Keratinocyte (primary cell): ENCODE measurements at places on chromosomes 3 and 15.
A peak's percentile ranks its signal among the peaks of the same experiment; 100 is the strongest.

DNA sequence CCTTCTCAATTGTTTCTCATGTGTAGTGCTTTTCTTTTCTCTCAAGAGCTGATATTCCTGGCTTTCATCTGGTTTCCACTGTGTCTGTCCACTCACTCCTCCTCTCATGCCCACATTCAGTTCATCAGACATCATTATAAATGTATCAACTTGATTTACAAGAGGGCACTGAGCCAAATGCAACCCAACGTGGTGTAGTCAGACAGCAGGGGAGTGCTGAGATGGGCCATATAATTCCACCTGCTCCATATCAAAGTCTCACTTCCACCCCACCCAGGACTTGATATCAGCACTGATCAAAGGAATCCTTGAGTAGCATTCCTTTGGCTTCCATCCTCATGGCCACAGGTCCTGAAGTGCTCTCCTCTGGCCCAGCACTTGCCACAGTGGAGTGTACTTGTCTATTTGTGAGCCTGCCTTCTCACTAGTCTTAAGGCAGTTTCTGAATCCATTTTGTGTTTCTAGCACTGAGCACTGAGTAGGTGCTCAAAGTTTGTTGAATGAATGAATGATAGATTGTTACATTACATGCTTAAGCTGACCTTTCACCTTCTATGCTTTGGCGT, 252.8 kb downstream of the CLSTN2 start:
- DNase-seq: no peak
- peaks cover 4% of the 10 kb centered on the region for H3K4me1 ChIP-seq
- H3K27me3 ChIP-seq: no peaks in the 10 kb centered on the region
- H3K4me3 ChIP-seq: no peak overlapping the region
- H3K36me3 ChIP-seq: no peaks in the 10 kb centered on the region

GRCh38 chr15:59312205-59312604, 60.5 kb downstream of the MYO1E start:
- H3K4me3 ChIP-seq: no peak overlapping the region
- no peak overlapping the region for H3K27ac ChIP-seq
- no peaks in the 10 kb centered on the region for H3K27me3 ChIP-seq
- H3K4me1 ChIP-seq: peaks cover 27% of the 10 kb centered on the region

- peak overlapping the region; percentile 83 for H3K27ac ChIP-seq
- H3K27me3 ChIP-seq: no peaks in the 10 kb centered on the region
- no peak overlapping the region for H3K4me3 ChIP-seq
- no peak for DNase-seq
- H3K4me1 ChIP-seq: peaks cover 86% of the 10 kb centered on the region
These were observed 62.3 kb downstream of the CHSY1 start for GRCh38 chr15:101189409-101190091.

GRCh38 chr3:38000242-38000916, 9.8 kb downstream of the VILL start:
- peaks cover 3% of the 10 kb centered on the region for H3K36me3 ChIP-seq
- H3K4me3 ChIP-seq: no peak overlapping the region
- DNase-seq: no peak

- no peaks in the 10 kb centered on the region for H3K4me1 ChIP-seq
- no peak for DNase-seq
- H3K36me3 ChIP-seq: peaks cover 15% of the 10 kb centered on the region
- H3K4me3 ChIP-seq: no peak overlapping the region
These were observed 13.8 kb downstream of the TATDN2 start for GRCh38 chr3:10262027-10262426.

GRCh38 chr3:186099178-186099577, 9.7 kb downstream of the ETV5 start:
- H3K27ac ChIP-seq: peak overlapping the region; percentile 66
- H3K36me3 ChIP-seq: peaks cover 5% of the 10 kb centered on the region
- H3K4me1 ChIP-seq: peaks cover 45% of the 10 kb centered on the region

- no peaks in the 10 kb centered on the region for H3K4me1 ChIP-seq
- no peaks in the 10 kb centered on the region for H3K27me3 ChIP-seq
- DNase-seq: no peak
- peaks cover 49% of the 10 kb centered on the region for H3K36me3 ChIP-seq
- H3K27ac ChIP-seq: no peak overlapping the region
- H3K4me3 ChIP-seq: no peak overlapping the region
These were observed 32.2 kb downstream of the PTPN23 start for GRCh38 chr3:47412842-47413520.

DNA sequence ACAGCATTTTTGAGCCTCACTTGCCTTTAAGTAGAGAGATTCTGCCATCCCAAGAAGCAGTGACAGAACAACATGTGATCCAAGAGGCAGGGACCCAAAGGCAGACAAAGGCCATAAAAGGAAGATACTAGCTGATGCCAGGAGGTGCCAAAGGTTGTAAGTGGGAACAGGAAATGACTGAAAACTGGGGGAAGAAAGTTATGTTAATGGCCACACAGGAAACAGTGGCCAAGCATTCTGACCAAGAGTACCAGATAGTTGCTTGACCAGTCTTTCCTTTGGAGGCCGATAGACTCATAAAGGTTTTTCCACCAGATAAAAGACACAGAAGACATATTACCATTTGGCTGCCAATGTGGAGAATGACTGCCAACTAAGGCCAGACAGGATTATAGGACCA, 274.5 kb upstream of the PEX5L start:
- DNase-seq: no peak
- no peaks in the 10 kb centered on the region for H3K36me3 ChIP-seq
- no peaks in the 10 kb centered on the region for H3K4me1 ChIP-seq
- H3K27me3 ChIP-seq: no peaks in the 10 kb centered on the region

DNA sequence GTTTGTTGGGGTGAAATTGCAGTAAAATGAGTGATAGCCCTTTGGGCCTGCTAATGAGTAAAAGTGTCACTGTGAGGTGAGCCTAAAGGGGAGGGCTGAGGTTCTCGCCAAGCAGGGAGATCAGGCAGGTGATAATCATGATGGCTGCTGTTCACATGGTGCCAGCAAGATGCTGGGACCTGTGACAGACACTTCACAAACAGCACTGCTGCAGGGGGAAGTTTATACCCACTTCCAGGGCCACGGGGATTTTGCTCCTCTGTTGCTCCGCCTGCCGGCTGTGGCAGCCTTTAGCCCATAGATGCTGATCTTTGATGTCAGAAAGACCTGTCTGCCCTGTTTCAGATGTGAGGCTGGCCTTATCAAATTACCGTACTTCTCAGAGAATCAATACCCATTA, 96.7 kb downstream of the SV2B start:
- H3K4me3 ChIP-seq: no peak overlapping the region
- no peak overlapping the region for H3K27ac ChIP-seq
- no peaks in the 10 kb centered on the region for H3K4me1 ChIP-seq
- no peak for DNase-seq

DNA sequence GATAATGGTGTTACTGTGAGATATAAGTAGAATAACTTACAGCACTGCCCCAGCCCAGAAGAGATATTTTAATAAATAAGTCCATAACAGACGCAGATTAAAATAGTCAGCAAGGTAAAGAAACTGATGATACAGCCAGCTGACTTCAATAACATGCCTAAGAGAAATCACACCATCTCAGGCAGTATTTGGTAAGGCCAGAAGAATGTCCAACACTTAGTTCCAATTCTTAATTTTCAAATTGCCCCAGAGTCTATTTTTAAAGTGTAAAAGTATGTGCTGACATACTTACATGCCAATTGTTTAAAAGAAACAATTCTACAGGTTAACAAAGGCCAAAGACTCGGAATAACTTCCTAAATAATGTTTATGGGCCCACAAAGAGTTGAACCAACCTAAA, 1.6 kb downstream of the GNB4 start:
- peak overlapping the region; percentile 66 for H3K4me3 ChIP-seq
- H3K4me1 ChIP-seq: peaks cover 24% of the 10 kb centered on the region
- no peaks in the 10 kb centered on the region for H3K27me3 ChIP-seq

DNA sequence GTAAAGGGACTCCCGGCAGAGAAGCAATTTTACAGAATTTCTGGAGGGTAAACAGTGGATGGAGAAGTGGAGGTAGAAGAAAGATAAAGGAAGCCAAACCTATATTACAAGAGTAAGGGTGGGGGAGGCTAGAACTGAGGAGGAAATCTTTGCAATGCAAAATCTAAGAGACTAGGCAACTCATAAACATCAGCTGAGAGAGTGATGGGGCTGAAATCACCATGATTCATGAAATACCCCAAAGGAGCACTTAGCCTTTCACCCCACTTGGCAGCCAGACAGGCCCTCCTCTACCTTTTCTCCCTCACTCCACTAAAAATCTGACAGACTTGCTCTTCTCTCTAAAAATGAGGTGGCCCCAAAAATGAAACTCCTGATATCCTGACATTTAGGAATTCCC, 19.5 kb upstream of the ZBTB38 start:
- H3K4me3 ChIP-seq: no peak overlapping the region
- peaks cover 11% of the 10 kb centered on the region for H3K4me1 ChIP-seq
- no peaks in the 10 kb centered on the region for H3K36me3 ChIP-seq
- no peaks in the 10 kb centered on the region for H3K27me3 ChIP-seq

GRCh38 chr15:67674983-67675382, 132.5 kb downstream of the MAP2K5 start:
- H3K36me3 ChIP-seq: no peaks in the 10 kb centered on the region
- H3K4me3 ChIP-seq: no peak overlapping the region
- no peak overlapping the region for H3K27ac ChIP-seq
- no peaks in the 10 kb centered on the region for H3K4me1 ChIP-seq
- DNase-seq: no peak

GRCh38 chr3:147921051-147921450, 511.9 kb downstream of the ZIC1 start:
- DNase-seq: no peak
- H3K27ac ChIP-seq: no peak overlapping the region
- no peaks in the 10 kb centered on the region for H3K4me1 ChIP-seq
- H3K36me3 ChIP-seq: no peaks in the 10 kb centered on the region
- H3K27me3 ChIP-seq: no peaks in the 10 kb centered on the region

DNA sequence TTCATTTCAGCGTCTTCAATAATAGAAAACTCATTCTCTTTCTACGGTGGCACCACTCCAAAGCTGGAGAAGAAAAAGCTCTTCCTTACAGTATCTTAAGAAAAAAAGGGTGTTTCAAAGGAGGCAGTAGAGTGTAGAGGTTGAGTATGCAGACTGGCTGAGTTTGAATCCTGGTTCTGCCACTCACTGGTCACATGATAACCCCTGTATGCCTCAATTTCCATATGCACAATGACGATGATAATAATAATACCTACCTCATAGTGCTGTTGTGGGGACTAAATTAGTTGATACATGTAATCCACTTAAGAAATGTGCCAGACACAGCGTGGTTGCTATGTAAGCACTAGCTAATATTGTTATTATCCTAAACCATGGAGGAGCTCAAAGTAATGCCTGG, 4.5 kb downstream of the ANP32A start:
- DNase-seq: no peak
- peaks cover 1% of the 10 kb centered on the region for H3K36me3 ChIP-seq
- no peak overlapping the region for H3K27ac ChIP-seq
- H3K4me1 ChIP-seq: peaks cover 26% of the 10 kb centered on the region
- no peak overlapping the region for H3K4me3 ChIP-seq

- DNase-seq: no peak
- no peaks in the 10 kb centered on the region for H3K36me3 ChIP-seq
- H3K27me3 ChIP-seq: no peaks in the 10 kb centered on the region
- H3K4me3 ChIP-seq: no peak overlapping the region
- H3K4me1 ChIP-seq: no peaks in the 10 kb centered on the region
These were observed 194.0 kb downstream of the ITPR1 start for GRCh38 chr3:4687167-4687566.

- peaks cover 3% of the 10 kb centered on the region for H3K36me3 ChIP-seq
- no peaks in the 10 kb centered on the region for H3K27me3 ChIP-seq
- peak overlapping the region; percentile 98 for H3K27ac ChIP-seq
- peak overlapping the region; percentile 68 for H3K4me3 ChIP-seq
These were observed 888 bp downstream of the TMOD3 start for GRCh38 chr15:51830276-51830806.
